ENCODE measurements at places on chromosomes 1 and 21.
A peak's percentile ranks its signal among the peaks of the same experiment; 100 is the strongest.

- H3K27ac ChIP-seq, result no peak overlapping the region
- no peak overlapping the region for H3K4me3 ChIP-seq
- no peaks in the 10 kb centered on the region for H3K4me1 ChIP-seq
- no peaks in the 10 kb centered on the region for H3K36me3 ChIP-seq
- no peak for DNase-seq
- H3K27me3 ChIP-seq, result no peaks in the 10 kb centered on the region
These were observed 106.2 kb downstream of the EPHB2 start for GRCh38 chr1:22816803-22817202.

DNA sequence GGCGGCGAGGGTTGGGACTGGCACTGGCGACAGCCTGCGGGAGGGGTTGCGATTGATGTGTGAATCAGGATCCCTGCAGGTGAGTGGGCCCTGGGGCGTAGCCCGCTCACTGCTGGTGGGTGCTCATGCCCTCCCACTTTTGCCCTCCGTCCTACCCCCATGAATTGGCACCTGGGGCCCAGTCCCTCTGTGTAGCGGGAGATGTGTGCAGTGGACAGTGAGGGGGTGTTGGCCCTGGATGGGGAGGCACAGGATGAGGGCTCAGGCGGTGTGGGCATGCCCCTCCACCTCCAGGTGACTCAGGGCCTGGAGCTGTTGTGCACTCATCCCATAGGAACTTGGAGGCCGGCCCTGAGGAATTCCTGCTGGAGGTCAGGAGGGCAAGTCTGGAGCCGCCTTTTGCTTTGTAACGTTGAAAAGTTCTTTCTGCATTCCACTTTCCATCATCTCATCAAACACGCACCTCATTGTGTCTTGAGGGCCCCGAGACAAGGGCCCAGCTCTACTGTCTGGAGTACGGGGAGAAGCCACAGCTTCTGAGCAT is 3.0 kb downstream of the PEAR1 start:
- no peaks in the 10 kb centered on the region for H3K36me3 ChIP-seq
- H3K4me3 ChIP-seq, result peak overlapping the region; percentile 6
- H3K4me1 ChIP-seq, result peaks cover 88% of the 10 kb centered on the region

- H3K4me1 ChIP-seq, result no peaks in the 10 kb centered on the region
- H3K4me3 ChIP-seq, result no peak overlapping the region
- H3K27ac ChIP-seq, result no peak overlapping the region
These were observed 6.7 kb downstream of the ZNF648 start for GRCh38 chr1:182054698-182055326.

- no peaks in the 10 kb centered on the region for H3K27me3 ChIP-seq
- DNase-seq, result no peak
- H3K4me3 ChIP-seq, result no peak overlapping the region
These were observed 40.0 kb downstream of the EPHB2 start for GRCh38 chr1:22750685-22751051.

GRCh38 chr1:205026181-205026580 is 16.8 kb upstream of the CNTN2 start:
- H3K4me3 ChIP-seq, result no peak overlapping the region
- H3K4me1 ChIP-seq, result no peaks in the 10 kb centered on the region
- DNase-seq, result no peak
- H3K36me3 ChIP-seq, result no peaks in the 10 kb centered on the region
- no peak overlapping the region for H3K27ac ChIP-seq

- no peaks in the 10 kb centered on the region for H3K4me1 ChIP-seq
- DNase-seq, result no peak
- H3K27me3 ChIP-seq, result no peaks in the 10 kb centered on the region
- no peak overlapping the region for H3K4me3 ChIP-seq
These were observed 32.1 kb downstream of the RHBG start for GRCh38 chr1:156401041-156401574.

DNA sequence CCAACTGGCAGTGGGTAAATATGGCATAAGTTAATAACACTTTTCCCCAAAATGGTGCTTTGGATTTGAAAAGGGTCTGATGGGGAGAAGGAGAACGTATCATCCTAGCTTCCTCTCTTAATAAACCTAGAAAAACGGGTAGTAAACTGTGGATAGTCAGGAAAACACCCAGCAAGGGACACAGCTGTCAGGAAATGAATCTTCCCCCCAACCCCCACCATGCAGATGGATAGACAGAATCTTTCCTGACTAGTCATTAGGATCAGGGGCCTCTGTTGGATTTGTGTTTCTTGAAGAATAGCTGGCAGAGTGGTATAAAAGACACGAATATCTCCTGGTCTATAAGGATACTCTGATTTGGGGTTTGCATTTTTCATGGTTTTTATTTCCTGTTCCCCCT is 22.5 kb upstream of the LAX1 start:
- H3K36me3 ChIP-seq, result peaks cover 22% of the 10 kb centered on the region
- no peak overlapping the region for H3K4me3 ChIP-seq
- no peak for DNase-seq
- peaks cover 22% of the 10 kb centered on the region for H3K4me1 ChIP-seq

- H3K4me1 ChIP-seq, result no peaks in the 10 kb centered on the region
- H3K27ac ChIP-seq, result no peak overlapping the region
- no peaks in the 10 kb centered on the region for H3K36me3 ChIP-seq
- no peaks in the 10 kb centered on the region for H3K27me3 ChIP-seq
These were observed 11.5 kb upstream of the TMEM51 start for GRCh38 chr1:15141935-15142539.

DNA sequence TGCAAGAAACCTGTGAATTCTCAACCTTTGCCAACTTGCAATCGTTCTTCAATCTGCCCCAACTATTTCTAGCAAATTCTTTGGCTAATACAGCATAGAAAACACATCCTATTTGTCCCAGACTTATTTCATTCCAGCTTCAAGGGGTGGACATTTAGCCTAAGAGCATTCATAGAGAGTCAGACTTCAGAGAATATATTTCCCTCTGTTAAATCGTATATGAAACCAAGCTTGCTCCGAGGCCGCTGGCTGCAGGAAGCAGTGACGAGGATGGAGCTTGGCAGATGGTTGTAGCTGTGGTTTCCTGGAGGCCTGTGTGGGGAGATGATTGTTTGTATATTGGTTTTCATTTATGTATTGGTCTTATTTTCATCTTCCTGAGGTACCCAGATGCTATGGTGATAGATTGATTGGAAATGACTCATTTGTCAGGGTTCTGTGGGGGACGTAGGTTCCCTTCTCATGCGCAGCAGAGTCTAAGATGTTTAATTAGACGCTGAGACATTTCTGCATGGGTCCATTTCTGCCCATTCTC is 26.1 kb downstream of the MAN1C1 start:
- peaks cover 29% of the 10 kb centered on the region for H3K4me1 ChIP-seq
- no peaks in the 10 kb centered on the region for H3K36me3 ChIP-seq
- H3K27ac ChIP-seq, result no peak overlapping the region
- no peaks in the 10 kb centered on the region for H3K27me3 ChIP-seq

DNA sequence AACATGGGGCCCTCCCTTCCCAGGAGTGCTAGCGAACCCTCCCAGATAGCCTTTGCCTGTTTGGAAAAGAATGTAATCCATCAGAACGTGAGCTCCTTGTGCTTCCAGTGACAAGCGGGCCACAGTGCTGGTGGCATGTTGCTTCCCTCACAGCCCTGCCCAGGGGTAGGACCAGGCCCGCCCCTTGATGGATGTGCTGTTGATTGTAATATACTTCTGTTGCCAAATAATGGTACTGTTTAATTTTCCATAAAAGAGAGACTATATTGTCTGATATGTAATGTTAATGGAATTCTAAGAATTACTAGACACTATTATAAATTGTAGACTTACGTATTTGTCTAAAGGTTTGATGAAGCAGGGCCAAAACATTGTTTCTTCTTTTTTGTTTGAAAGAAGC is 16.4 kb downstream of the ATP5PO start:
- H3K4me1 ChIP-seq, result peaks cover 8% of the 10 kb centered on the region
- peaks cover 25% of the 10 kb centered on the region for H3K36me3 ChIP-seq
- no peak overlapping the region for H3K4me3 ChIP-seq
- H3K27ac ChIP-seq, result no peak overlapping the region
- no peak for DNase-seq

DNA sequence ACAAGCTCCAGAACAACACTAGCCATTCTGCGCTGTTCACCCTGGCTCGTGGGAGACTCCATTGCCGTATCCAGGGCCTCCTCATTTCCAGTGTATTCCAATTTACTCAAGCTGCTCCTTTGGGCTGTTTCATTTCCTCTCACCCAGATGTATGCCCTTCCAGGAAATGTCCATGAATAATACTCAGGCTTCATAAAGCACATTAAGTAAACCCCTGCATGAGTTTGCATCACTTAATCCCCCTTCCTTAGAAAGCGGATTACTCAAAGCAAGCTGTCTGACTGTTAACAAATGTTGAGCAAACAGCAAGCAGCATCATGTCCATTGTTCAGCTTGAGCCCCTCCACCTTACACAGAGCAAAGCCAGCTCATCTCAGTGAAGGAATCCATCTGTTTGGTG is 403.6 kb upstream of the PBX1 start:
- no peak overlapping the region for H3K27ac ChIP-seq
- no peaks in the 10 kb centered on the region for H3K27me3 ChIP-seq
- H3K4me1 ChIP-seq, result no peaks in the 10 kb centered on the region
- H3K4me3 ChIP-seq, result no peak overlapping the region

- no peak overlapping the region for H3K4me3 ChIP-seq
- H3K36me3 ChIP-seq, result no peaks in the 10 kb centered on the region
- DNase-seq, result no peak
- no peaks in the 10 kb centered on the region for H3K4me1 ChIP-seq
- H3K27ac ChIP-seq, result no peak overlapping the region
- H3K27me3 ChIP-seq, result no peaks in the 10 kb centered on the region
These were observed 55.5 kb downstream of the PLA2G4A start for GRCh38 chr1:186884251-186884650.

- H3K27me3 ChIP-seq, result no peaks in the 10 kb centered on the region
- H3K4me3 ChIP-seq, result no peak overlapping the region
- H3K4me1 ChIP-seq, result peaks cover 3% of the 10 kb centered on the region
- H3K27ac ChIP-seq, result no peak overlapping the region
These were observed 109.7 kb upstream of the SYT6 start for GRCh38 chr1:114263343-114263742.

- H3K36me3 ChIP-seq, result no peaks in the 10 kb centered on the region
- H3K4me3 ChIP-seq, result no peak overlapping the region
- no peaks in the 10 kb centered on the region for H3K4me1 ChIP-seq
- H3K27me3 ChIP-seq, result no peaks in the 10 kb centered on the region
- H3K27ac ChIP-seq, result no peak overlapping the region
These were observed 22.4 kb downstream of the TRPM2 start for GRCh38 chr21:44375761-44376241.

- no peaks in the 10 kb centered on the region for H3K36me3 ChIP-seq
- DNase-seq, result no peak
- H3K4me3 ChIP-seq, result no peak overlapping the region
- H3K4me1 ChIP-seq, result no peaks in the 10 kb centered on the region
These were observed 89.5 kb upstream of the ARTN start for GRCh38 chr1:43844114-43844513.

GRCh38 chr21:37220433-37220980 is 46.6 kb downstream of the VPS26C start:
- H3K36me3 ChIP-seq, result peaks cover 23% of the 10 kb centered on the region
- H3K4me1 ChIP-seq, result peaks cover 11% of the 10 kb centered on the region
- H3K27me3 ChIP-seq, result no peaks in the 10 kb centered on the region
- DNase-seq, result no peak

GRCh38 chr1:183106166-183106565 is 79.9 kb upstream of the LAMC2 start:
- no peaks in the 10 kb centered on the region for H3K4me1 ChIP-seq
- peaks cover 19% of the 10 kb centered on the region for H3K36me3 ChIP-seq
- no peak overlapping the region for H3K4me3 ChIP-seq

GRCh38 chr1:18999359-18999758 is 42.9 kb upstream of the IFFO2 start:
- H3K27me3 ChIP-seq, result no peaks in the 10 kb centered on the region
- H3K36me3 ChIP-seq, result no peaks in the 10 kb centered on the region
- no peaks in the 10 kb centered on the region for H3K4me1 ChIP-seq
- H3K27ac ChIP-seq, result no peak overlapping the region
- H3K4me3 ChIP-seq, result no peak overlapping the region
- no peak for DNase-seq

DNA sequence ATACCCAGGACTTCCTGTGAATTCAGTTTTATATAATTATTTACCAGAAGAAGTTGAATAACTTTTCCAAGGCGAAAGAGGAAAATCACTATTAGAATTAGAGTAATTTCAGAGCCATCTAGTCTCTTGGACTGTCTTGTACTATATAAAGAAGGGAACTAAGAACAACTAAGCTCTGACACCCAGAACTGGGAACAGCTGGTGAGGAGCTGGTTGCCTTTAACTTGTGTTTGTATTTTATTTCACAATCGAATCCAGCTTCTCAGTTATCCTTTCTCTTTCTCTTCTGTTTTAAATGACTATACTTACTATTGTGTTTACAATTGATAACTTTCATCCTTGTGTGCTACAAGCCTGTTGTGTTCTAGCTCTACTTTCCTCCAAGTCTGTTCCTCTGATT is 8.4 kb downstream of the SNX27 start:
- no peaks in the 10 kb centered on the region for H3K4me1 ChIP-seq
- no peaks in the 10 kb centered on the region for H3K27me3 ChIP-seq
- no peak overlapping the region for H3K4me3 ChIP-seq
- no peak for DNase-seq
- H3K27ac ChIP-seq, result peak overlapping the region; percentile 27
- H3K36me3 ChIP-seq, result no peaks in the 10 kb centered on the region

GRCh38 chr1:94160811-94161210 is 39.9 kb upstream of the ABCA4 start:
- no peak overlapping the region for H3K4me3 ChIP-seq
- DNase-seq, result no peak
- no peak overlapping the region for H3K27ac ChIP-seq
- no peaks in the 10 kb centered on the region for H3K27me3 ChIP-seq

Measured in right atrium auricular region (tissue), 2 donors.